T47D (cell line): ENCODE measurements at places on chromosomes 13 and 19.

DNA sequence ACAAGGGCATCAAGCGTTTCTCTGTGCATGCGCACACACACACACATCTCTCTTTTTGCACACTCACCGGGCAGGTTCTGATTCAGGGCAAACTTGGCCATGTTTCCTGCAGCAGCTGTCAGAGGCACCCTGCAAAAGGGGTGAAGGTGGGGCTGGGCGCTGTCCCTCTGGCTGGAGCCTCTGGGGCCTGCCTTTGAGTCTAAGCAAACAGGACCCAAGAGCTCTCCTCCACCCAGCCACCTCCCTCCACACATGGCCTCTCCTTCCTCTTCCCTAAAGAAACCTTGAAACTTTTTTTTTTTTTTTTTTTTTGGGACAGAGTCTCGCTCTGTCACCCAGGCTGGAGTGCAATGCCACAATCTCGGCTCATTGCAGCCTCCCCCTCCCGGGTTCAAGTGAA is 5.3 kb downstream of the KANK3 start:
- no peak for DNase-seq

DNA sequence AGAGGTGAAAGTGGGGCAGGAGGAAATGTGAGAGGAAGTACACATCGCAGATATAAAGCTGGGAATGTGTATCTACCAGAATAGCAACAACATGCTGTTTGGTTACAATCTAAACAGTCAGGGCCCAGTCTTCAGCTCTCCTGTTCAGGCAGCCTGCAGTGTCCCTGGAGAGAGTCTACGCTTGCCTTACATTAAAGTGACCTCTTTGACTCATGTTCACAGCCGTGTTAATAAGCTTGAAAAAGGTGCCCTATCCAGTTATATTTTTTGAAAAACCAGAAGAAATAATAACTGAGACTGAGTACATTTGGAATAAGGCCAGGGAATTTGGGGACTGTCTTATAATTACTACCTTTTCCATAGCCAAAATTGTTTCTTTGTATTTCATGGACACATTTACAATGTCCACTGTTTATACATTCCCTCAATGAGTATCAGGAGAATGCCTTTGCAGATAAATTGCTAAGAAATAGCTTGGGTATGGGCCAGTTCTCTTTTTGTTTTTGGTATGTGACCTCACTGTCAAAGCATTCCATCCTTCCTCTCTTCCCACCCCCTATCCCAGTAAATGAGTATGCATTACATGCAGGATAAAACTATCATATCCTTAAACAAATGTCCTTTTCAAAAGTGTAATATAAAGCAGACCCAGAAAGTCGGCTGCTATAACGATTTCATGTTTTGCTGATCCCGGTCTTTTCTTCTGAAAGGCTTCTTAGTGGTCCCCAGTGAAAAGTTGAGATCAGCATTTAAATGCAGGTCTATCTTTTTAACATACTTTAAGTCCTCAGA is 82.6 kb downstream of the PCDH9 start:
- no peak for DNase-seq

- DNase-seq = no peak
These were observed 18.7 kb downstream of the PLVAP start for GRCh38 chr19:17358395-17358794.

DNA sequence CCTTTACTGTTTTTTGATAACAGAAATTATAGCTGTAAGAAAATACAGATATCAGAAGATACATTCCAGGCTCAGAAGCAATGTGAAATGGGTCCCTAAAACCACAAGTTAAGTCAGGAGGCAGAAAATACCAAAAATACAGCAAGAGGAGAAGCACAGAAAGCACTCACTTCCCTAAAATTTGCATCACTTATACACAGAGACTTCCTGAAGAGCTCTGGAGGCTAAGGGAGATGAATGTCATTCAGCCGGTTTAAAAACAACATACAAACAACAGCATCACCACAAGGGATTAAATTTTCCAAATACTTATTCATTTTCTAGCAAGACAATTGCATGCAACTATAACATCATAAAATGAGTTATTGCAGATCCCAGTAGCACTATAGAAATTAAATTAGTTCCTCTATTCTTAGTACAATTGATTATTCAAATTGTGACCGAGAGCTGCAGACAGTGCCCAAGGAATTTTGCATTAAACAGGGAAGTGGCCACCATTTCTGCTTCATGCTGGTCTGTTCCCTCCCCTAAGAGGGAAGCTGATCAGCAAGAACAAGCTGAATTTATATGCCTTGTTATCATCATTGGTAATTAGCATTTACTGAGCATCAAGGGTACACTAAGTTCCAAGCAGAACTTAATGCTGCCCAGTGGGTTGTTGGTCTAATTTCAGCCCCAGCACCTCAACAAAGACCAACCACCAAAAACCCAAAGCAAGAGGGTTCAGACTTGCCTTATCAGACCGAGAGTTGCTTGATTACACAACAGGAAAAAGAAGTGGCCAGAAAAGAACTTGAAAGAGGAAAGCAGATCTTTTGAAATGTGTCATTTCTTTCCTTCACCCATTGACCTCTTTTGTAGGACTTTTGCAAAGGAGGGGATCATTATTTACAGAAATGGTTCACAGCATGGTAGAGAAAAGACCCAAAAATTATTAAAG is 140.7 kb downstream of the KCTD12 start:
- no peak for DNase-seq

DNA sequence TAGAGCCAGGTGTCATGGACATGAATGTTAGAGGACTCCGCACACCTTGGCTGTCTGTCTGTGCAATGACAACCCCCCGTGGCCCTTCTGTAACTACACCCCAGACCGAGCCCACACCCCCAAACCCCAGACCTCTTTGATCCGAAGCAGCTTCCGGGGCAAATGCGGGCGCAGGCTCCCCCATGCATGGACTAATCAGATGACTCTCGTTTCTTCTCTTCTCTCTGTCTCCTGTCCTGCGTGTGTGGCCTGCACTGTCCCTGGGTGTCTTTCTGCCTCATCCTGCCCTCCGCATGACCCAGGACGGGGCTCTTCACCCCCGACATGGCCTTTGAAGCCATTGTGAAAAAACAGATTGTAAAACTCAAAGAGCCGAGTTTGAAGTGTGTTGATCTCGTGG is 38.9 kb downstream of the TMED1 start:
- no peak for DNase-seq

GRCh38 chr13:53405616-53406015 is 377.0 kb downstream of the OLFM4 start:
- DNase-seq = no peak
